ENCODE measurements at places on chromosomes 7 and 10.

GRCh38 chr10:14740684-14741247 lies 33.9 kb downstream of the FAM107B start:
- DNase-seq, result no peak

GRCh38 chr7:126972571-126972970 lies 280.2 kb downstream of the GRM8 start:
- DNase-seq, result no peak

- no peak for DNase-seq
Measured at GRCh38 chr10:11934262-11934661, 108.3 kb downstream of the UPF2 start.

- DNase-seq, result peak; percentile 88
Measured at GRCh38 chr7:464454-465401, 54.9 kb downstream of the PDGFA start.

DNA sequence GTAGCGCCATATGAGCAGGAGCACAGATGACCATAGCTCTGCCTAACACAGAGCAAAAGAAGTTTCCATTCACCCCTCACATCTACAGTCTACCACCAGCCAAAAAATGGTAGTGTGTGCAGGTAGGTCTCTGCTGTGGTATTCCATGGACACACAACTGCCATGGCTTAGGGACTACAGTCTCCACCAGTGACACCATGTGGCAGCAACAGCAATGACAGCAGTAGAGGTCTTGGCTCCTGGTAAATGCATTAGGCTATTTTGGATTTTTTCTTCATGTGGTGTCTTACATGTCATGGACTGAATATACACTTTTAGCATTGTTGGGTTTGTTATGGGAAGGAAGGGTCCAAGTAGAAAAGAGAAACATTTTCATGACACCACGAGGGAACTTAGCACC lies 70.1 kb upstream of the CABCOCO1 start:
- DNase-seq, result no peak

DNA sequence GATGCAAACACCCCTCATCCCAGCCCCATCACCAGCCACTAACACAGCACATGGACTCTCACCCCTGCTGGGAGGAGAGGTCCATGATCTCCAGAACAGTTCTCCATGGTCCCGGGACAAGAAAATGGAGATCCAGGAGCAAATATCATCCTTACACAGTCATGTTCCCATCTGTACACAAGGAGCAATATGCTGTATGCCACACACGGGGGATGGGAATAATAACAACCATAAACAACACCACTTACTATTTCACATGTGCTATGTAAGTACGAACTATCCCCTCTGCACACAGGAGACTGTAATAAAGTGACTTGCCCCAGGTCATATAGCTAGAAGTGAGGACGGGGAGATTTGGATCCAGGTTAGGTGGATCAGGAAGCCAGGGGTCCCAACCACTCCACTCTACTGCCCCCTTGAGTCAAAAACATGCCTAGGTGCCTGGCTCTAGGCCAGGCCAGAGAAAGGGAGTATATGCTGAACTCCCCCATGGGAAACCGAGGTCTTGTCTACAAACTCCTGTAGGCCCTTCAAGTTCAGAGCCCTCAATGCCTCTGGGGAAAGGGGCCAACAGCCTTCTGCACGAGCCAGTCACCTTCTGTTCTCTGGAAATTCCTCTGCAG lies 34.1 kb downstream of the LRRC20 start:
- no peak for DNase-seq

DNA sequence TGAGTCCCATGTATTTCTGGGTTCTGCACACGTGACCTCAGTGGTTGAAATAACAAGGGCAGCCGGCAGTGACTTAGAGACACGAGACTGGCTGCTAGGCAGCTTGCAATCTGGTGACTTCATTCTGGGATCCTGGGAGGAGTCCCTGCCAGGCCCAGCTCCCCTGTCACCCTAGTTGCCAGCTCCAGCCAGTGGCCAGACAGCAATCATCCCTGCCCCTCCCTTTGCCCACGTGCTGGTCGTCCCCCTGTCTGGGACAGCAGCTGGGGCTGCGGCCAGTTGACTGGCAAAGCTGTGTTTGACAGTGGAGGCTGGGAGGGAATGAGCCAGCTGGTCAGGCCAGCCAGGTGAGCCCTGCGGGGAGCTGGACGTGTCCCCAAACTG lies 30.0 kb downstream of the ADGRA1 start:
- DNase-seq, result peak; percentile 61

- DNase-seq, result no peak
Measured at GRCh38 chr7:116432527-116432916, 67.0 kb upstream of the CAV2 start.

GRCh38 chr7:114989531-114989930 lies 67.6 kb downstream of the MDFIC start:
- DNase-seq, result no peak

DNA sequence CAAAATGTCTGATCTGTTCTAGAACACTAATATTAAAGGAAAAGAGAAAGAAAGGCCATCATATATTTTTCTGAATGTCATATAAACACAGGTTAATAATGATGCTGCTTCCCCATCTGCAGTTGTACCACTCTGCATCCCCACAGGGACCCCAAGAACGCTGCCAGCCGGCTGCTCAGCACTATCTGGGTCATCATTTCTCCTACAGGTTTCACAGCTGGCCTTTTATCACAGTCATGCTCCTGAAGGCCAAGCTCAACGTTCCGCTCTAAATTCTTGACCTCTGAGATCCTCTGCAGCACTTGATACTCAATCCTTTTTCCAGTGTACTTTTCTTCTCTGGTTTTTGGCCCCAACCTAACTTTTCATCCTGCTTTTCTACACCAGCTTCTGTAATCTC lies 4.8 kb downstream of the IDI1 start:
- DNase-seq, result no peak

DNA sequence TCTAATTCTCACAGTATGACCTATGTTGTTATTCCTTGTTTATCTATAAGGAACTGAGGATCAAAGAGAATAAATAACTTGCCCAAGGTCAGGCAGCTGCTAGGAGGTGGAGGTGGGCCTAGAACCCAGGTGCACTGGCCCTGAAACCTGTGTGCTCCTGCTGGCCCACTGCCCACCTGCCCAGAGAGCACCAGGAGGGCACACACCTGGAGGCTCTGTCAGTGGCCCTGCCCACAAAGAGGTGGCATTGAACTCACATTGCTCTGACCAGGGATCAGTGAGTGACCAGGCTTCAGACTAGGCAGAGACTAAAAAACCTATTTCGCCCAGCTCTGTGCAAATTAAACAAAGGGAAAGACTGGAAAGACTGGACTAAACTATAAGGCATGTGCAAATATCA lies 210.6 kb downstream of the TNS3 start:
- no peak for DNase-seq

GRCh38 chr10:4483811-4484210 lies 342.2 kb upstream of the AKR1E2 start:
- no peak for DNase-seq

- no peak for DNase-seq
Measured at GRCh38 chr7:126723966-126724544, 528.7 kb downstream of the GRM8 start.

GRCh38 chr10:3093996-3094395 lies 26.6 kb downstream of the PFKP start:
- DNase-seq, result no peak

DNA sequence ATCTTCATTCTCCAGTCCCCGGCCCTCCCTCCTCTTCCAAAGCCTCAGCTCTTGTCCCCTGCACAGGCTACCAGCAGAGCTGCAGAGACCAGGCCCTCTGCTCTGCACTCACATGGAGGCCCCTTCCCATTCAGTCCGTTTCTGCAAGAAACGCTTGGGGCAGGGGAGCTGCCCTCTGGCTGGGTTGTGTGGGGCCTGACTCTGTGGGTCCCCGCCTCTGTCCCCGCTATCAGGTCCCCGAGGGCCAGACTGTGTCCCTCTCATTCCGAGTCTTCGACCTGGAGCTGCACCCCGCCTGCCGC lies 1.5 kb downstream of the PCOLCE start:
- no peak for DNase-seq

GRCh38 chr10:115998301-115998700 lies 274.7 kb downstream of the GFRA1 start:
- no peak for DNase-seq

GRCh38 chr7:417973-418601 lies 101.6 kb downstream of the PDGFA start:
- no peak for DNase-seq

- DNase-seq, result no peak
Measured at GRCh38 chr10:15482156-15482555, 111.1 kb upstream of the FAM171A1 start.

DNA sequence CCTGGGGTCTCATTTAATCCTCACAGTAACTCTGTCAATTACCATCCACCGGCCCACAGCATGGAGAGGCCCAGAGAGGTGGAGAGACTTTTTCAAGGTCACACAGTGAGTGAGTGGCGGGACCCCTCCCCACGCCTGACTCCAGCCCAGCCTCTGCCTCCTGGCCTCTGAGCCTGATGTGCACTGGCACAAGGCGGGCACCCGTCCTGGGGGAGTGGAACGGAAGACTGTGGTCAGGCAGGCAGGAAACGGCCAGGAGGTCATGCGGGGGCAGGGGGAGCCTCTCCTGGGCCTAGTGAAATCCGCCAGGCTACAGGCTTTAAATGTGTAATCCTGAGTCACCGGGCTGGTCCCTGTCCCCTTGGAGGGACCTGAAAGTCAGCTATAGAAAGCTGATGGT lies 32.2 kb downstream of the ZCCHC24 start:
- DNase-seq, result peak; percentile 43

GRCh38 chr7:82539969-82540368 lies 96.4 kb upstream of the CACNA2D1 start:
- no peak for DNase-seq

DNA sequence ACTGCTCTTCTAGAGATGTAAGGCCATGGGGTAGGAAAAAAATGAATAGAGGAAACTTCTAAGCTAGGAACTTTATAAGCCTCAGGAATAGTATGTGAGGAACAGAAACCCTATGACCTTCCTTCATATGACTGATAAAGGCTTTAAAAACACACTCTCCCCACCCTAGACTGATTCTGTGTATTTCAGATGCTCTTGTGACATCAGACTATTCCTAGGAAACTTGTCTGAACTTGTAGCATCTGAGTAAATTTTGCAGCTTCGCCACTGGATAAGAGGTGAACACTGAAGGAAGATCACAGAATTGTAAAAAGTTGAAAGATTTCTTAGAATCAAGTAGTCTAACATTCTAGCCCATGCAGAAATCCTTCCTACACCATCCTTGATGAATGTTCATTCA lies 31.0 kb upstream of the CBLL1 start:
- no peak for DNase-seq

GRCh38 chr10:125299461-125299860 lies 139.1 kb upstream of the CTBP2 start:
- DNase-seq, result no peak

GRCh38 chr10:122560279-122560804 lies at the start of gene DMBT1:
Gene DMBT1 (plus strand): TSS chr10:122560754. CDS start chr10:122560771, 17 bp downstream.
- no peak for DNase-seq

DNA sequence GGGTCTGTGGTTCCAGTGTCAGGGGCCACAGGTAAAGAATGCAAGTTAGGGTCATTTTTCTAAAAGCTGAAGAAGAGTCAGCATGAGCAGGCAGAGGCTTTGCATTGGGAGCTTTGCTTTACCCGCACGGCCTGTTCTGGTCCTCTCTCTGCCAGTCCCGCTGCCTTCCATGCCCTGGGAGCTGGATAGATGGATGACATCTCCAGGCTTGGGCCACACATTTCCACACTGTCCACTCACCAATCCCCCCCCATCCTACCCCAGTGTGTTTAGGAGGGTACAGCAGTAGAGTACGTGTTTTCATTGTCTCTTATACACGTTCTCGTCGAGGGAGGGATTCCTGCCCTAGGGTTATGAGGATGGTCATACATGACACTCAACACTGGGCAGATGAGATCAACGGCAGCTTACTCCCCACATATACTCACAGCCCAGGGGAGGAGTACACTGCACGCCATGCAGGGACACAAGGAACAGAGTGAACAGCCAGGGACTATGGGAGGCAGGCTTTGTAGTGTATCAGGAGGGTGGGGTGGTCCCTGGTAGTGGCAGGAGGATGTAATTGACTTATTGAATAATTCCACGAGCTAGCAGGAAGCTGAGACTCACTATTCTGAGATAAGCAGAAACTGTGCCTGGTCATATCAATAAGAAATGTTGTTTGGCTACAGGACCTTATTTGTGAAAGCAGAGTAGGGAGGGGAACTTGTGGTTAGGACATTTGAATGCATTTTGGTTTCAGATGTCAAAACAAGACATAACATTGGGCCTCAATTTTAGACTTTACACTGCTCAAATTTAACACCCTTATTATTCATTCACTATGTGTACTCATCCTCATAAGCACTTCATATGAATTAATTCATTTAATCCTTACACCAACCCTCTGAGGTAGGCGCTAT lies 36.6 kb downstream of the PLPP4 start:
- DNase-seq, result no peak

DNA sequence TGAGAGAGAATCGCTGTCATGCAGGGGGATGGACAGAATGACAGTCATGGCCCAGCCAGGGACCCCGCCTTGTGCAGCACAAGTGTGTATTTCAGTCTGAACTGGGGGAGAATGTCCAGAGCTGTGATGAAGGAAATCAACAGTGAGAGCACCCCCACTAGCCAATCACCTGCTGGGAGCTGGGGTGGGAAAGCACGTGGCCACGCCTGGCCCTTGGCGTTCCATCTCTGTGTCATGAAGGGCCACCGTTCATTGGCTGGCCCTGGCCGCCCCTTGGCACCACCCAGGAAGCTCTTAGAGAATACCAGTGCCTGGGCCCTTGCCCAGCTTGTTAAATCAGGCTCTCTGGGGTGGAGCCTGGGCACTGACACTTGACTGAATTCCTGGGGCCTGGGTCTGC lies 22.8 kb downstream of the GRID1 start:
- DNase-seq, result no peak

DNA sequence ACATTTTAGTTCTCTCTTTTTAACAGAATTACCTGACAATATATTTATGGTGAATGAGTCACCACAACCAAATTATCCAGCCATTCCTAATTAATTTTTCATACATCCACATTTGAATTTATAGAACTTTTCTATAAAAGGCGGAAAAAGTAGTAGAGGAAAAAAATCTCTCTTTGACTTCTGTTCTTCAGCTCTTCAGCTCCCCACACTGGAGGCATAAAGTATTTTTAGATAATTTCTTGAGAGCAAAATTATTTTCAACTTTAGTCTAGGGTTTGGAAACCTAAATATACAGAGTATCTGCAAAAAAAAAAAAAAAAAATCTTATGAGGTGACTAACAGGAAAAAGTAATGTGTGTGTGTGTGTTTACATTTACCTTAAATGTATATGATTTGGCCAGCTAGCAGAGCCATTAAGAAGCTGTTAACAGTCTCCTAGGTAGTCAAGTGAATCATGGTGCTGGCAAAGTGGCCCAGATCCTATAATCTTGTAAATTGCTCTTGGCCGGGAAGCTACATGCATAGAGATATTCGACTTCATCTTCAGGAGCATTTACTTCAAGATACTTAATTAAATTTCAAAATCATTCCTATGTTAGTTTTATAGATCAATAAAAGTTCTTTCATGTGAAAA lies 383.1 kb upstream of the STEAP1 start:
- DNase-seq, result no peak

GRCh38 chr10:112461029-112461887 lies 14.2 kb downstream of the VTI1A start:
- no peak for DNase-seq

- DNase-seq, result no peak
Measured at GRCh38 chr10:60921633-60922032, 22.4 kb downstream of the RHOBTB1 start.

All from femur (tissue), 1 donor.